ENCODE measurements at places on chromosomes 5 and 9.

DNA sequence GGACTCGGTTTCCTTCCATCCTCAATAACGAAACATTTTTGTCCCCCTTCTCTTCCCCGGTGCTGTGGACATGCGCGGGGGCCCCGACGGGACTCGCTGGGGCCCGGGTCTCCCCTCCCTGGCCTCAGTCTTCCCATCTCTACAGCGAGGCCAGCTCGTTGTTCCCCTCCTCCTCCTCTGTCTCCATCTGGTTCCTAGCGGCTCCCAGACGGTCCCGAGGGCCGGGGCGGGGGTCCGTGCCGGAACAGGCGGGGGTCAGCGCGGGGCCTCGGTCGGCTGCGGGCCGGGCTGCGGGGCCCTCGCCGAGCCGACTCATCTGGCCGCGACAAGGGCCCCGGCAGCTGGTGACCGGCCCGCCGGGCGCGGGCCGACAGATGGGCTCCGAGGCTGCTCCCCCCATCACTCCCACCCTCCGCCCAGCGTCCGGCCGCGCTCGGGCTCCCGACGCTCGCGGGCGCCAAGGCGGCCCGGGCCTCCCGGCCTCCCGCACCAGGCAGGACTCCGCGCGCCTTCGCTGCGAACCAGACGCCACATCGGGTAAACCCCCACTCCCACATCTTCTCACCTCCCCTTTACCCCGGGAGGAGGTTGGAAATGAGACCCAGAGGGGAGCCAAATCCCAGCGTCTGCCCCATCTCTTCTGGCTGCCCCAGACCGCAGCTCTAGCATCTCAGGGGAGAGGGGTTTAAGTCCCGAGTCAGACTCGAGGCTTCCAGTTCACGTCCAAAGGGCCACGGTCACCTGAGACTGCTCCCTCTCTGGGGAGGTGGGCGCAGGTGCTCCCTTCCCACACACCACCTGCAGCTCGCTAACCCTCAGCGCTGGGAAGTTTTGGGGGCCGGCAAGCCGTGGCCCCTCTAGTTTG, 8.1 kb downstream of the BARHL1 start:
- DNase-seq = no peak

DNA sequence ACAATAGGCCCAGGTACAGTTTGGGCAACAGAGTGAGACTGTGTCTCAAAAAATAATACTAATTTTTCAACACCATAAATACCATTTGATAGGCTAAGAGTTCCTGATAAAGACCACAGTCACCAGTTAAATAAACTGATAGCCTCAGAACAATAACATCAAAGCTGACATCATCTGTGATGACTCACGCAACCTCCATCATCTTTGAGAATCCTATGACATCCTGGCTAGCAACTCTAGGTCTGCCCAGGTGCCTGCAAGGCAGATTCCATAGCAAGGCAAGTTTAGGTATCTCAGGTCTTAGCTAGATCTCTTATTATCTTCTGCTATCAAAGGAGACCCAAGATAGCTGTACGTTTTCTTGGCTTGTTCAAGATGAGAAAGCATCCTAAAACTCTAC, 30.5 kb upstream of the UBAP2 start:
- DNase-seq = no peak

DNA sequence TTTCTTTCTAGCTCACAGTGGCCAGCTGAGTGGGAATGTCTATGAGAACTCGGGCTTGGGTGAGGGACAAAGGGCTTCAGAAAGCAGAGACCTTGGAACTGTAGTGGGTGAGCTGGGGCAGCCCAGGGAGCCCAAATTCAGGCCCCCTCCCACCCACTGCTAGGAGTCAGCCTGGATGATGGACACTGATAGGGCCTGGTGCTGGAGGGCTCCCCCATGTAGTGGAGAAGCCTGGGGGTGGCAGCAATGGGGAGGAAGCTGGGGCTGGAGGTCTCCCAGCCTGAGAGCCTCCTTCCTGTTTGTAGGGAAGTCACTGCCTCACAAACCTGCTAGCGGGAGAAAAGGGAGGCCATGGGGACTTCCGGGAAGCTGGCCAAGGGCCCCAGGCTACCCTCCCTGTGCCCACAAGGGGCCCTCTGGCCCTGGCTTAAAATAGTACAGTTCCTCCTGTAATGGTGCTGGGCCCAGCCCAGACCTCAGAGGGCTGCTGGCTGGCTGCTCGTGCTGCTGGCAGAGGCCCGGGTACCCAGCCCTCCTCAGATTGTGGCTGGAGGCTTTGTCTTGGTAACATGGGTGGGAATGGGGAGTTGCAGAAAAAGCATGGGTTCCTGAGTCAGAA, 6.3 kb upstream of the NR5A1 start:
- DNase-seq = no peak

DNA sequence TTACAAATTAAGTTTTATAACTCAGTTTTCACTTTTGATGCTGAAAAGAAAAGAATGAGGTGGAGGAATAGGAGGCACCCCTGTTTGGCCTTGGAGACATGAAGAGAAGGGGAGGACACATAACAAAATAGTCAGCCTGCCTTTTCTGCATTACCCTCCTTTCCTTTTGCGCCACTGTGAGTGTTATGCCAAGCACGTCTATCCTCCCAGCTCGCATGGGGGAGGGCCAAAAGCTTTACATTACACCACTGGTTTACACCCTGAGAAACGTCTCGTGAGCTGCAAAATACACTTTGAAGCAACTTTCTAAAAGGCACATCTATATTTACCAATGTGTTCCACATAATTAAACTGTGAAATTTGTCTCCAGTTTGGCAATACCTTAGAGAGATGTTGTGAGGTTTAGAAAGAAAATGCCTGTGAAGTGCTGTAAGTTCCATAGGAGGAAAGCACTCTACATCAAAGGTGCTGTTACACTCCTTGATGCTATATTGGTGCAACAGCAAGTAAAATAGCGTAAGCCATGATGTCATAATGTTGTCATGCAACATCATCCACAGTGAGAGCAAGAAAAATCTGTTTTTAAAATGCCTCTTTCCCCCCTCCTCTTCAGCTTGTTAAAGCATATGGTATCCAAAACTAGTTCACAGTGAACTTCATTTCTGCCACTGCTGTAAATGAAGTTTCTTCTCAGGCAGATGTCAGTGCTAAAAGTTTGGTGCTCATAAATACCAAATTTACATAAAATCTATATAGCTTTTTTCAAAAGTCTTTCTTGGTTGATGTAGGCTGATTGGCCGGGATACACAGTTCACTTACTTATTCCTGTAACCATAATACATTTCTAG, 50.3 kb downstream of the CETN3 start:
- DNase-seq = no peak
